ENCODE measurements at places on chromosomes 2 and 18.
A peak's percentile ranks its signal among the peaks of the same experiment; 100 is the strongest.

- DNase-seq = no peak
These were observed 131.3 kb downstream of the PRPF40A start for GRCh38 chr2:152585830-152586484.

DNA sequence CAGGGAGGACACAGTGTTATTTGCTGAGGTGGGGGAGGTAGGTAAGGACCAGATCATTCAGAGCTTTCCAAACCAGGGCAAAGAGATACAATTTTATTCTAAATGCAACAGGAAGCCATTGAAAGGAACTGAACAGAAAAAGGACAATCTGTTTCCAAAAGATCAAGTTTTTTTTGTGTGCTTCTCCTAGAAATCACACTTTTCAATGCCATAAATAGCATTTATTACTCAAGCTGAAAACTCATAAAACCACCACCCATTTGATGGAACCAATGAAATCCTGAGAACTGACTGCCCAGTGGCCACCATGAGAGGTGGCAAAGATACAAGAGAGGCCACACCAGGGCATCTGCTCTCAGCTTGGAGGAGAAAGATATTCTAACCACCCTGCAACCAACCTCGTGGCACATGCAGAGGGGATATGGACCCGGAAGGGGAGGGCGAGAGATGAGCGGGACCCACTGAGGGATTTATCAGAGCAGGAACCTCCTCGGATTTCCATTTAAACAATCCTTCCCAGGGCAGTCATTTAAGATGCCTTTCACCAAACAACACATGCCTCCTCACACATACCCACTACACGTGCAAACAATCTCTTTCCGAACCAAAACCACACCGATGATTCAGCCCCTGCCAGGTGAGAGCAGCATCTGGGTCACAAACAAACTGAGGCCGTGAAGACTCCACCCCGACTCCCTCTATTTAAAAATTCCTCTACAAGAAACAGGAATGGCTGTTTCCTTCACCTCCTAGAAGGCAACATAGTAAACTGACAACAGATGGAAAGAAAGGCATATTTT is 8.8 kb downstream of the CYB5A start:
- no peak for DNase-seq

GRCh38 chr18:76374330-76375281 is 120.4 kb downstream of the ZNF516 start:
- DNase-seq = no peak

GRCh38 chr2:54909001-54909400 is 141.2 kb downstream of the RTN4 start:
- DNase-seq = no peak

DNA sequence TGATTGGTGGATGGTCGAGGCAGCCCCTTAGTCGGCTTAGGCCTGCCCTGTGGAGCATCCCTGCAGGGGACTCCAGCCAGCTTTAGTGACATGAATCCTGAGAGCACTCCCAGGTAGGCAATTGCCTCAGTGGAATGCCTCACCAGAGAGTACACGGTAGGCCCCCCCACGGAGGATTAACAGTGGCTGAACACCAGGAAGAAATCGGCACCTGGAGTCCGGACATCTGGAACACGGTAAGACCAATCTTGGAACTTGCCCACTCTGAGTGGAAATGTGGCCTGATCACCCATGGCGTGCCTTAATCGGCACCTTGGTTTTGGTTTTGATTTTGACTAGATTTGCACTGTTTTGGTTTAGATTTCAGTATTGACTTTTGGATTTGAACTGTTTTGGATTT is 326.2 kb upstream of the NCKAP5 start:
- DNase-seq = no peak

DNA sequence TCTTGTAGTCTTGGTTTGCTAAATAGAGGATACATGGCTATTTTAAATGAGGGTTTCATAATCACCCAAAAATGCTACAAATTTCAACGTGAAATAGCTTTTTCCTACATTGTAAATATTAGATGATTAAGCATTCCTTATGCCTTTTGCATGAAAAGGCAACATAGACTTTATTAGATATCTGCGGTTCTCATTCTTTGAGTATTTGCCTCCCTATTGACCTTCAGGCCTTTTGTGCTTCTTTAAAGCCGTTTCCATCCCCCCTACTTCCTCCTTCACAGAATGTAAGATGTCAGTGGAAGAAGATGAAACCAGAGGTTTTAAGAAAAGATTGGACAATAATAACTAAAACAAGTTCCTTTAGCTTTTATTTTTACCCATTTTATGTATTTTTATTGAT is 144.1 kb downstream of the UBE2E3 start:
- no peak for DNase-seq

GRCh38 chr18:80210312-80211083 is 36.8 kb downstream of the PARD6G start:
- no peak for DNase-seq

DNA sequence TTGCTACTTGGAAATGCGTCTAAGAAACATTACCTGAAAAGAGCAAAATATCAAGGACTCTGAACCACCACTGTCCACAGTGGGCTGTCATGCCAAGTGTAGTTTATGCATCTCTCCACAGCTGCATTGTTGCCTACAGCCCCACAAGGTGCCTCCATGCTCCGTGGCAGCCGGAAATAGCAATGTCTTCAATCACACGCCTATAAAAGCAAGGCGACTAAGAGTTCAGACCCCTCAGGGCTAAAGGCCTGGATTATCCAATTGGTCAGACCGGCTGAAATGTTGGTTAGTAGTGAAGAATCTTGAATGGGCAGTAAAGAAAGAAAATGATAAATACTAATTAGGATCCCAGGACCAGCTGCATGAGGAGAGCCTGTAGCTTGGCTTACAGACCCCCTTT is 114.0 kb upstream of the SLC35G4 start:
- no peak for DNase-seq

GRCh38 chr2:231467613-231468530 is 3.6 kb upstream of the NCL start:
- peak; percentile 70 for DNase-seq

GRCh38 chr2:58540681-58541080 is 299.6 kb upstream of the FANCL start:
- no peak for DNase-seq

GRCh38 chr18:49725809-49726674 is 87.3 kb downstream of the ACAA2 start:
- no peak for DNase-seq

GRCh38 chr2:42185220-42185921 is 16.2 kb downstream of the EML4 start:
- no peak for DNase-seq

GRCh38 chr2:197198890-197199289 is 111.7 kb downstream of the ANKRD44 start:
- peak; percentile 92 for DNase-seq

- DNase-seq = no peak
These were observed 63.8 kb upstream of the MSH6 start for GRCh38 chr2:47719099-47719498.

- DNase-seq = no peak
These were observed at the start of gene DCDC2C for GRCh38 chr2:3703236-3703756. Gene DCDC2C (plus strand): TSS chr2:3703575. CDS start chr2:3703752, 177 bp downstream.

GRCh38 chr18:36640021-36640952 is 188.5 kb downstream of the TPGS2 start:
- no peak for DNase-seq

- DNase-seq = no peak
These were observed 193.4 kb downstream of the WDR7 start for GRCh38 chr18:56844556-56844955.

GRCh38 chr2:177893880-177894279 is 178.7 kb downstream of the PDE11A start:
- no peak for DNase-seq

DNA sequence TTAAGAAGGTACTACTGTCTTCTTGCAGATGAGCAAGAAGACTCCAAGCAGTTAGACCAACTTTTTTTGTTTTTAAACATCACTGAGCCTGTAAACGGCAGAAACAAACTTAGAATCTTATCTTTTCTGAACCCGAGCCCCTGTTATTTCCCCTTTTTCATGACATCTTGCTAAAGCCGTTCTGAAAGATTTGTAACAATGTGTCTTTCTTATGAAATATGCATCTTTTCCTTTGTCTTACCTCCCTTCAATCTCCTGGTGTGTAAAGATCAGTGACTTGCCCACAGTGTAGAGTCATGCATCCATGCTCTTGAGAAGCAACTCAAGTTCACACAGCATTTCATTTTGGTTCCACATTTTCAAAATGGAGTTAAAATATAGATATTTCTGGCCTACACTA is 288.8 kb upstream of the CELF4 start:
- no peak for DNase-seq

- no peak for DNase-seq
These were observed 26.2 kb downstream of the RPRD1A start for GRCh38 chr18:36041146-36041545.

- no peak for DNase-seq
These were observed 22.5 kb downstream of the STAT4 start for GRCh38 chr2:191128172-191128910.

DNA sequence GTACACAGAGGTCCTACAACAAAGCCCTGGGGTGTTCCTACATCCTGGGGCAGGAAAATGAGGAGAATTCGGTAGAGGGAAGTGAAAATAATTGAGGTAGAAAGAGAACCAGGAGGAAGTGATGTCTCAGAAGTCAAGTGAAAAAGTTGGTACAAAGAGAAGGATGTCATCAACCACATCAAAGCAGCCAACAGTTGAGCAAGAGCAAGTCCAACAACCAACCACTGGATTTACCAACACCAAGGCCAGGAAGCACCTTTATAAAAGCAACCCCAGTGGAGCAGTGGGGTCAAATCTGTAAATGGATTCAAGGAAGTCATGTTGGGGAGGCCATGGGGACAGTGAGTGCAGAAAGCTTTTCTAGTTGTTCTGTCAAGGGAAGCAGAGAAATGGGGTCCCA is 360.4 kb downstream of the ZNF516 start:
- no peak for DNase-seq

DNA sequence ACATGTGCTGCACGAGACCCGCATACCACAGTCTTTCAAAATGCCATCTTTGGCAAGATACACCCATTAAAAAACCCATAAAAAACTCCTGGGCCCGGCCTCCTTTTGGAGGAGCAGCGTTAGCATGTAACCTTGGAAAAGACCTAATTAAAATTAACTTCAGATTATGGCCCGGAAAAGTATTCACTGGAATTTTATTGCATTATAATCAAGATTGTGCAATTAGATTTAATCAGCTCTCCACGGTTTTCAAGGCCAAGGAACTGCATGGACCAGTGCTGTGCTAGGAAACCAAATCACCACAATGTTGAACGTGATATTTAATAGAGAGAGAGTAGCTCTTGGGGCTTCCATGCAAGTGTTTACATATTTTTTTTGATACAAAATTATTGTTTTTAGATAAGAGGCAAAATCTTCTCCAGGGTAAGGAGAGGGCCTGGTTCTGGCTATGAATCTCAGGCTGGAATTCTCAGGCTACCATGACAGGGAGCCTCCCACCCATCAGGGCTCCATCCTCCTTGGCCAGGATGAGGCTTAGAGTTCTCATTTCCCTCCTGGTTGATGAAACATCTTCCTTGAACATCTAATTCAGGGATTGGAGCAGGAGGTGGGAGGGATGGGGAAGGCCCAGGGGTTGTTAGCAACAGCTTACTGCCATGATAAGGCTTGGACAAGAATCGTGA is 82.0 kb upstream of the TTC39C start:
- no peak for DNase-seq

GRCh38 chr2:10019174-10019573 is 24.2 kb upstream of the KLF11 start:
- DNase-seq = peak; percentile 32

GRCh38 chr2:1963786-1964185 is 219.5 kb upstream of the PXDN start:
- DNase-seq = no peak

GRCh38 chr2:109194620-109194937 is 65.6 kb downstream of the SH3RF3 start:
- DNase-seq = no peak

DNA sequence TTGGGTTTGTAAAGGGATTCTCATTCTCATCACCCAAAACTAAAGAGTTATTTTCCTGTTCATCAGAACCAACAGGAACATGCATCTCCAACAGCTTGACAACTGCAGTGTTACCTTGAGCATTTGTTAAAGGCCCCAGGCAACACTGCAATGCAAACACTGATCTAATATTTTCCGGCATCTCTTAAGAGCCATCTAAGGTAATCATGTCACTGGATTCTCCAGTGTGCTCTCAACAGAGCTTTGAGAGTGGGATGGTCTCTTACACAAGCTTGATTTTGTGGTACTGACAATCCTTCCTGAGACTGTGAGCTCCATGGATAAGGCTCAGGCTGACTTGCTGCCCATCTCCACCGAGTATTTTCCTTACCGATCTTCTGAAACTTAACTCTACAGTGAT is 90.5 kb upstream of the ITGB6 start:
- no peak for DNase-seq

DNA sequence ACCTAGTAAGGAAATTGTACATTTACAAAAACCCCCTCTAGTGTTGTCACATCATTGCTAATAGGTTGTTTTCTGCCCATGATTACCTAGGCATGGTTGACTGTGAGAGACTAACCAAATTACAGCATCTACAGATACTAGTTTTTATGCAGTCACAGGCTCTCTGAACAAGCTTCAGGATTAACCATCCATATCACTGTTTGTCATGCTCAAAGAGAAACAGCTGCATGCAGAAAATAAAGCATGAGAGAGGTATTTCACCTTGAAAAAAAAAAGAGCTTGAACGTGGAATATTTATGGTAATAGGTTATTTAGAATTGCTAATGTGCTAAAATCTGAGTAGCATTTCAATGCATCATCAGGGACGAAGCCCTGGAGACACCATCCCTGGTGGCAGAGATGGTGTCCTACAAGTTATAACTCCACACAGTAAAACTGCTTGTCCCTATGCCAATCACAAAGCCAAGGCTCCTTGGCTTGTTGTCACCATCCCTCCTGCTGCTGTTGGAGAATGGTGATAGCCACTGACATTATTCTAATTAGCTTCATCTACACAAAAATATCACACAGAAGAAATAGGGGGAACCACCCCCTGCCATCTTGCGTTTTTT is 5.4 kb downstream of the NEB start:
- no peak for DNase-seq

DNA sequence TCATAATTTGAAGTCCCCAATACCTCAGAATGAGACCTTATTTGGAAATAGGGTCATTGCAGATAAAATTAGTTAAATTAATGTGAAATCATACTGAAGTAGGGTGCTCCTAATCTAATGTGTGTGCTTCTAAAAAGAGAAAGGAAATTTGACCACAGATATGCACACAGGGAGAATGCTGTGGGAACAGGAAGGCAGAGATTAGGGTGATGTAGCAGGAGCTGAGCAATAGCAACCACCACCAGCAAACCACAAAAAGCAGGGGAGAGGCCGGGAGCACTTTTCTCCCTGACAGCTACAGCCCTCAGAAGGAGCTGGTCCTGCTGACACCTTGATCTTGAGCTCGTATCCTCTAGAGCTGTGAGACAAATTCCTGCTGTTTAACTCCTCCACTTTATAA is 24.6 kb upstream of the SCG2 start:
- DNase-seq = no peak

DNA sequence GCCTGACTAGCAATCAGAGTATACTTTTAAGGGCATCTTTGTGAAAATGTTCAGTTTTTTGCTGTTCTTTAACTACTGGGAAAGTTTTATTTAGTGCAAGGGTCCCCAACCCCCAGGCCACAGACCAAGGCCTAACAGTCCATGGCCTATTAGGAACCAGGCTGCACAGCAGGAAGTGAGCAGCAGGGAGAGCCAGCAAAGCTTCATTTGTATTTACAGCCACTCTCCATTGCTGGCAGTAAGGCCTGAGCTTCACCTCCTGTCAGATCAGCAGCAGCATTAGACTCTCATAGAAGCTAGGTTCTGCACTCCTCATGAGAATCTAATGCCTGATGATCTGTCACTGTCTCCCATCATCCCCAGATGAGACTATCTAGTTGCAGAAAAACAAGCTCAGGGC is 17.1 kb upstream of the NR4A2 start:
- no peak for DNase-seq

Data from spleen (tissue), 13 donors.